ENCODE measurements at places on chromosomes 3 and 15. TPM values are rescaled to one million over a fixed set of nuclear protein-coding genes. Genes with fewer than 3 reads are reported as not detected.

DNA sequence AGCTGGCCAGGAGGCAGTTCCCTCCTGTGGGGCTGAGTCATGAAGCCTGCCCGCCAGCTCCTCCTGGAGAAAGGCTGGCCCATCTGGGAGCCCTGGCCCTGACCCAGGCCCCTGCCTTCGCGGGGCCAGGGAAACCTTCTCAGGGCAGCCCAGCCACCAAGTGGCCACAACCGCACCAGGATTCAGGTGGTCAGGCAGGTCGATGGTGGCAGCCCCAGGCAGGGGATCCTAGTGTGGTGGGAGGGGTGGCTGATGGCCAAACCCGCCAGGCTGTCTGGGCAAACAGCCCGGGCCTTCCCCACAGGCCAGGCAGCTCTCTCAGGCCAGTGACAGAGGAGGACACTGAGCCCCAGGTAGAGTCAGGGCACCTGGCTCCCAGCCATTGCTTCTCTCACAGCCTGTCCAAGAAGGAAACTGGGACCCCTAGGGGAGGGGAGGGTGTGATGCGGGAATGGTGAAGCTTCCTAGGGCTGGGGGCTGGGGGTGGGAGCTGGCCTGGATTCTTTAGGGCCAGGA lies 1.2 kb downstream of the TWF2 start:
- H3K36me3 ChIP-seq, result peaks cover 18% of the 10 kb centered on the region
- peaks cover 54% of the 10 kb centered on the region for H3K4me1 ChIP-seq
- peak; percentile 97 for DNase-seq
- peak overlapping the region; percentile 78 for H3K4me3 ChIP-seq
- H3K27ac ChIP-seq, result peak overlapping the region; percentile 94
- H3K27me3 ChIP-seq, result no peaks in the 10 kb centered on the region

GRCh38 chr3:47628426-47628825 lies 49.8 kb upstream of the CSPG5 start:
- peaks cover 6% of the 10 kb centered on the region for H3K36me3 ChIP-seq
- H3K27me3 ChIP-seq, result no peaks in the 10 kb centered on the region
- no peak for DNase-seq

- no peak overlapping the region for H3K4me3 ChIP-seq
- H3K36me3 ChIP-seq, result no peaks in the 10 kb centered on the region
- H3K4me1 ChIP-seq, result no peaks in the 10 kb centered on the region
- no peaks in the 10 kb centered on the region for H3K27me3 ChIP-seq
- H3K27ac ChIP-seq, result no peak overlapping the region
- DNase-seq, result no peak
These were observed 61.0 kb upstream of the CSTA start for GRCh38 chr3:122263974-122264588.

The MEIS2 gene
- total RNA-seq, result 85.0 TPM

- H3K4me1 ChIP-seq, result no peaks in the 10 kb centered on the region
- H3K4me3 ChIP-seq, result no peak overlapping the region
These were observed 8.0 kb downstream of the TMEM45A start for GRCh38 chr3:100500320-100500880.

The NR2C2 gene
- total RNA-seq, result 34.2 TPM

GRCh38 chr15:42608110-42608531 lies 32.7 kb downstream of the STARD9 start:
- H3K4me1 ChIP-seq, result peaks cover 49% of the 10 kb centered on the region
- peaks cover 7% of the 10 kb centered on the region for H3K36me3 ChIP-seq
- H3K27ac ChIP-seq, result no peak overlapping the region
- no peak overlapping the region for H3K4me3 ChIP-seq
- DNase-seq, result no peak

The PPP1R2 gene
- 92.6 TPM for total RNA-seq

DNA sequence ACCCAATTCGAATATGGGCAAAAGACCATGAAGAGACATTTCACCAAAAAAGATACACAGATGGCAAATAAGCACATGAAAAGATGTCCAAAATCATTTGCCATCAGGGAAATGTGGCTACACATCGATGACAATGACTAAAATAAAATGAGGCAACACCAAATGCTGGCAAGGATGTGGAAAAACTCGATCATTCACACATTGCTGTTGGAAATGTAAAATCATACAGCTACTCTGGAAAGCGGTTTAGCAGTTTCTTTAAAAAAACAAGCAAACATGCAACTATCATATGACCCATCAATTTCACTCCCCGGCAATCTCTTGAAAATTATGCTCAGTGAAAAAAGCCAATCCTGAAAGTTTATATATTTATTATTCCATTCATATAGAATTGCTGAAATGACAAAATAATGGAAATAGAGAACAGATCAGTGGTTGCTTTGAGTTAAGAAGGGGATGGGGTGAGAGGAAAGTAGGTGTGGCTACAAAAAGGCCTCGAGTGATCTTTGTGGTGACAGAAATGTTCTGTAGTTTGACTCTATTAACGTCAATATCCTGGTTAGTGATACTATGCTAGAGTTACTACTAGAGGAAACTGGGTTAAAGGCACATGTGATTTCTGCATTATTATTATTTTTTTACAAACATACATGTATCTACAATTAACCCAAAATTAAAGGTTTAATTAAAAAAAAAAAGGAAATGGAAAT lies 45.0 kb downstream of the DLG1 start:
- no peak overlapping the region for H3K4me3 ChIP-seq
- no peak for DNase-seq
- H3K27me3 ChIP-seq, result no peaks in the 10 kb centered on the region

- H3K36me3 ChIP-seq, result no peaks in the 10 kb centered on the region
- H3K4me1 ChIP-seq, result peaks cover 27% of the 10 kb centered on the region
- no peaks in the 10 kb centered on the region for H3K27me3 ChIP-seq
- H3K27ac ChIP-seq, result no peak overlapping the region
- DNase-seq, result peak; percentile 91
These were observed 3.6 kb downstream of the GALNT15 start for GRCh38 chr3:16177962-16178627.

- no peaks in the 10 kb centered on the region for H3K4me1 ChIP-seq
- no peak for DNase-seq
- H3K36me3 ChIP-seq, result no peaks in the 10 kb centered on the region
- H3K4me3 ChIP-seq, result no peak overlapping the region
- no peak overlapping the region for H3K27ac ChIP-seq
These were observed 10.6 kb downstream of the SRGAP3 start for GRCh38 chr3:9238721-9239295.

The RAB6B gene
- 5.2 TPM for total RNA-seq

The TRPM1 gene
- not detected for total RNA-seq

- no peaks in the 10 kb centered on the region for H3K27me3 ChIP-seq
- H3K4me3 ChIP-seq, result no peak overlapping the region
- DNase-seq, result peak; percentile 91
These were observed 216.2 kb downstream of the ADAMTS17 start for GRCh38 chr15:100125401-100126191.

GRCh38 chr3:7188551-7188950 lies 327.6 kb downstream of the GRM7 start:
- no peak for DNase-seq
- no peak overlapping the region for H3K4me3 ChIP-seq
- no peaks in the 10 kb centered on the region for H3K4me1 ChIP-seq
- no peaks in the 10 kb centered on the region for H3K36me3 ChIP-seq
- H3K27ac ChIP-seq, result no peak overlapping the region

- H3K27ac ChIP-seq, result no peak overlapping the region
- no peaks in the 10 kb centered on the region for H3K36me3 ChIP-seq
- H3K27me3 ChIP-seq, result no peaks in the 10 kb centered on the region
- DNase-seq, result no peak
- H3K4me3 ChIP-seq, result no peak overlapping the region
These were observed 188.5 kb upstream of the RBMS3 start for GRCh38 chr3:29092348-29092747.

The SLCO2A1 gene
- 10.0 TPM for total RNA-seq

- H3K36me3 ChIP-seq, result no peaks in the 10 kb centered on the region
- no peak overlapping the region for H3K27ac ChIP-seq
- no peaks in the 10 kb centered on the region for H3K4me1 ChIP-seq
- H3K4me3 ChIP-seq, result no peak overlapping the region
These were observed 48.6 kb upstream of the MKRN3 start for GRCh38 chr15:23516866-23517265.

Measured in sigmoid colon (tissue), 7 donors.